Activated T-helper 9 cell treated with anti-CD3 and anti-CD28 coated beads, Interleukin-2, amount 50 U/mL, for 16 hours (primary cell): ENCODE measurements at places on chromosomes 7 and 10.
A peak's percentile ranks its signal among the peaks of the same experiment; 100 is the strongest.

DNA sequence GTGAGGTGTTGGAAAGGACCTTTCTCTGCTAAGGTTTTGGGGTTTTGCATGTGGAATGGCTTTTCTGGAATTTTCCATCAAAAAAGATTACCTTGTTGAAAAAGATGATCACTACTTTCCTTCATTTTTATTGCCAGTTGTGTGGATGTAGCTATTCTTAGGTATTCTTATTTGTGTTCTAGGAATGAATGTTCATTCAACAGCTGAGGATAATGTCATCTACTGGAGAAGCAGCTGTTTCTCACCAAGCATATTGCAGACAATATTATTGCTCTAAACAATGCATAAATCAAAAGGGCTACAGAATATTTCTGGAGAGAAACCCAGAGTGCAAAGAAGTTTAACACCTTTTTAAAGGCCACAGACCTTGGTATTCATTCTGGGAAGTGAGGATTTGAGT is 145.6 kb upstream of the CALCR start:
- no peak for DNase-seq

DNA sequence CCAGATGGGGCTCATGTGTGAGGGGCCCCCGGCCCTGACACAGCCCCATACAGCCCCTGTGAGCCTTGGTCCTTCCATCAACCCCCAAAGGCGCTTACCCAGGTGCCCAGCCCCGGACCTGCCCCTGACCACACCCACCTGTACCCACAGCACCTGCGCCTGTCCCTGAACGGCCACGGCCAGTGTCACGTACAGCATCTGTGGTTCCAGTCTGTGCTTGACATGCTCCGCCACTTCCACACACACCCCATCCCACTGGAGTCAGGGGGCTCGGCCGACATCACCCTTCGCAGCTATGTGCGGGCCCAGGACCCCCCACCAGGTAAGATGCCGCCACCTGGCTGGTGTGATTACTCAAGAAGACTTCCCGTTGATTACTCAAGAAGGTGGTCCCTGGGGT is 33.5 kb downstream of the SH2B2 start:
- no peak for DNase-seq

- DNase-seq = no peak
Measured at GRCh38 chr10:133324857-133325260, 11.8 kb downstream of the CALY start.

- DNase-seq = no peak
Measured at GRCh38 chr7:7103343-7104313, 78.7 kb upstream of the C1GALT1 start.

- DNase-seq = no peak
Measured at GRCh38 chr10:129517680-129518057, 50.6 kb downstream of the MGMT start.

DNA sequence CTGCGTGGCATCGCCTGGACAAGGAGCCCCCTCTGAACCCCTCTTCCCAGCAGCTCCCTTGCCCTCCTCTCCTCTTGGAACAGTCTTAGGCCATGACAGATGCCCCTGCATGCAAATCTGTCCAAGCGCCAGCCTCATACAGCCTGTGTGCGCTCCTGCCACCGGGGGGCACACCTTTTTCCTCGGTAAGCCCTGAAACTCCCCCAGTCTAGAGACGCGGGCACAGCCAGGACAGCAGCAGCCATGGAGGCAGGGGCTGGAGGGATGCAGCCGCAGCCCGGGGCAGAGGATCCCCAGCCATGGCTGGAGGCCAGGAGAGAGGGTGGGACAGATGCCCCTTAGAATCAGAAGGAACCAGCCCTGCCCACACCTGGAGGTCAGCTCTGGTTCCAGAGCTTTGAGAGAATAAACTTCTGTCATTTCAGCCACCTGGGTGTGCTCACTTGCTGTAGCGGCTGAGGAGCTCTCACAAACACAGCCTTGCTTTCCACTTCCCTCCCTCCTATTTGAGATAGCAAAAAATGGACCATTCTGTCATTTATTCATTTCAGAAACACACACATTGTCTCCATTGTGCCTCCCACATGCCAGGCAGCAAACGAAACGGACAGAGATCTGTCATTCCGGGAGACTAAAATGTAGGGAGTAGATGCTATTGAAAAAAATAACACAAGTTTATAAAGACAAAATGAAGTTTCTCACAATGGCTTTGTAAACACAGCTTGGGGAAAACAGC is 241.5 kb downstream of the WDR37 start:
- no peak for DNase-seq

GRCh38 chr7:155066417-155066950 is 3.6 kb upstream of the HTR5A start:
- no peak for DNase-seq

- DNase-seq = no peak
Measured at GRCh38 chr7:80206763-80207162, 72.1 kb downstream of the GNAI1 start.

DNA sequence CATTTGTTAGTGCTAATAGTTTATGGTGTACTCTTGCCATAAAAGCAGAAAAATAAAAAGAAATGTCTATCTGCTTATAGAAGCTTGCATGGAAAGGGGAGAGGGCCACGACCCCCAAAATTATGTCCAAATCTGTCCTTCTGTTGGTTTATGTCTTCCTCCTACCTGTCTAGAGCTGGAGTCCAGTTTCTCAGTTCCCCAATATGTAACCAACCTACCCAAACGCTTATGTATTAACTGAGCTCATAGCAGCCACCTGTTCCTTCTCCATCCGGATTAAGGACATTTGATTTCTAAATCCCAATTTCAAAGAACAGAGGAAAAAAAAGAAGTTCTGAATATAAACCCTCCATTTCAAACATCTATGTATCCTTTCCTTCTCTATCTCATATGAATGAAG is 30.3 kb upstream of the TPK1 start:
- DNase-seq = no peak

DNA sequence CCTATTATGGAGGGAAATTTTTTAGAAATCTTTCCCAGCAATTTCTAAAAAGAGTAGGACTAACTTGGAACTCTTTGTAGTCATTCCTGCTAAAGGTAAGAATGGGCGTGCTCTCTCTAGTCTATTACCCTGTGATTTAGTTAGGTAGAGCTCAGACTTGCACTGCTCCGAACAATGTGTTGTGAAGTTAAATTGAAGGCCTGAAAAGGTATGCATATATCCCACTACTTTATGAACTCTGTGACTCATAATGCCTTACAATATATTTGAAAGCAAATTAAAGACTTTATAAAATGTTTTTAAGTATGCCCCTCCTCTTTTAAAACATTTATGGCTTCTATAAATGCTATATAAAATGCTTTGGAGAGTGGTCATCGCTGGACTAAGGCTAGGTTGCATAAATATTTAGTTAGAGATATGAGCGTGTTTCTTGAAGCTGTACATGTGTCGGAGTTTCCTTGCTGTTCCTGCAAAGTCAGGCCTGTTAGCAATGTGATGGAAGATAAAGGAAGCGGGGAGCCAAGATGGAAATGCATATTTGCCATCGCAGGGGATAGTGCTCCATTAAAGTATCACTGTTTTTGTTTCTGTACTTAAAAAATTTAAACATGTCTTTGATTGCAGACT is 761.4 kb downstream of the LRMDA start:
- DNase-seq = no peak

DNA sequence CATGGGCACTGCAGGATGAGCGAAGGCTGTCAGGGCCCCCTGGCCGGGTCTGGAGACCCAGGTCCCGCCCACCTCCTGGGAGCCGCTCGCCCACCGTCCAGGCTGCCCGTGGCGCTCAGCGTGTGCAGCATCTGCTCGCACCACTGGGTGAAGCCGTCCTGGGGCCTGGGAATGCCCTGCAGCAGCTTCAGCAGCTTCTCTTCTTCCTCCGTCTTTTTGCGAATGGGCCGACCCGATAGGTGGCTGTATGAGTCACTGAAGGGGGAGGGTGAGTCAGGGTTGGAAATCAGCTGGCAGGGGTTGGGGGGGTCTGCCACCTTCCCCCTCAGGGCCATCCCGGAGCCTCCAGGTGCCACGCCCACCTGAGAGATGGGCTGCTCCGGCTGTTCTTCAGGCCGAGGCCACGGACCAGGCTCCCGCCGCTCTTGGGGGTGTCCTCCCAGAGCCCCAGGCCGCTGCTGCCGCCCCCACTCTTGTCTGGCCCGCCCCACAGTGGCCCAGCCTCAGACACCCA is 8.7 kb downstream of the GNB2 start:
- DNase-seq = no peak

GRCh38 chr10:114511881-114512280 is 107.6 kb upstream of the AFAP1L2 start:
- DNase-seq = no peak

DNA sequence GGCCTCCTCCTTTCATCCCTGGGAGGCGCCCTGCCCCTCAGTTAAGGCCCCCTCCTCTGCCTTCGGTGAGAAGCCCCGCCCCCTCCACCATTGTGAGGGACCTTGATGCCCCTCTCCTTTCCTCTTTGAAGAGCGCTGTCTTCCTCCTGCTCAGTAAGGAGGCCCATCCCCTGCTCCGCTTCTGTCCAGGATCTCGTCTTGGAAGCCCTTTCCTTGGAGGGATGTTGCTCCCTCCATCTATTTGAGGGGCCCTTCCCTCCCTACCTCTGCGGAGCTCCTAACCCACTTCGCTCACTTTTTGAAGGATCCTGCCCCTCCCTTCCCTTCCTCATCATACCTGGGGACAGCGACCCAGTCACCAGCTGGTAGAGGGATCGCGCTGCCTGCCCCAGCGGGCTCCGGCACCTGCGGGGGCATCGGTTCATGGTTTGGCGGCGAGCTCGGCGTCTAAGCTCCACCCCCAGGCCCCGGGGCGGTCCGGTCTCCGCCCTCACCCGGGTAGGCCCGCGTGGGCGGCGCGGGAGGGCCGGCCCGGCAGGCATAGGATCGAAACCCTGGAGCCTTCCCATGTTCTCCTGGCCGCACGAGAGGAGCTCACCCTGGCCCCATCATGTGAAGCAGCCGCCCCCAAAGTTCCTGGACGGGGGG is 4.1 kb downstream of the KCNIP2 start:
- peak; percentile 50 for DNase-seq

GRCh38 chr7:106344861-106345260 is 60.1 kb upstream of the NAMPT start:
- DNase-seq = no peak

DNA sequence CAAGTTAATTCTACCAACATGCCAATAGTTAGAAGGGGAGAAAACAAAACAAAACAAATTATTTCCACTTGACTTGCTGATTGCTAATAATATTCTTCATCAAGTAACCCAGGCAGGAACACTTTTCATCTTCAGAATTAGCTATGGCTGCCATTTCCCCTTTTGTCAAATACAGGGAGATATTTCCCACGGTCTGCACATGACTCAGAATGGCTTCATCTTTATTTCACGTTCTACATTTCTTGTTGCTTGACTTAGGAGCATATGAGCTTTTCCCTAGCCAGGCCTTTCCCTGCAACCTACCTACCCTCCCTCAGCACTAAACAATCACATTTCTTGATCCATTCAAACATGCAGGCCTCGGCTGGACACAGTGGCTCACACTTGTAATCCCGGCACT is 6.5 kb downstream of the CPVL start:
- no peak for DNase-seq

GRCh38 chr10:48548531-48549135 is 56.2 kb downstream of the ARHGAP22 start:
- no peak for DNase-seq

DNA sequence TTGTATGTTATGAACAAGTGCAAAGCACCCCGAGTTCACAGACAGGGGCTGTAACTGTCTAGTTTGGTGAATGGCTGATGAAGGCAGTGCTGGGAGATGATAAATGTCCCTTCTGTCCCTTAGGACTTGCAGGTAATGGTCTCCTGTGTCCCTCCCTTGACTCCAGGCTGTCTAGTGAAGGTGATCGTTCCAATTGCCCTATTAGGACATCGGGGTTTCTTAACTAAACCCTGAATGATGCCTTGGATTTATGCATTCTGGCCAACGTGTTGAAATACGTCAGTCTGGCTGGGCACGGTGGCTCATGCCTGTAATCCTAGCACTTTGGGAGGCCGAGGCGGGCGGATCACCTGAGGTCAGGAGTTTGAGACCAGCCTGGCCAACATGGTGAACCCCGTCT is 69.4 kb downstream of the PFKFB3 start:
- DNase-seq = no peak

DNA sequence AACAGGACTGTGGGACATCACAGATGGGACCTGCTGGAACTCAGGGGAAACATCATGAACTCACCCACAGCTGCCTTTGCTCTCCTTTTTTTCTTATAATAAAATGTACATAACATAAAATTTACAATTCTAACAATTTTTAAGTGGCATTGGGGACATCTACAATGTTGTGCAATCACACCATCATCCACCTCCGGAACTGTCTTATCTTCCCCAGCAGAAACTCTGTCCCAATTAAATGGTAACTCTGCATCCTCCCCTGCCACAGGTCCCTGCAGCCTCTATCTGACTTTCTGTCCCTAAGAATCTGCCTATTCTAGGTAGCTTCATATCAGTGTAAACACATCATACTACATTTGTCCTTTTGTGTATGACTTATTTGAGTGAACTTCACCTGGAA is 19.4 kb upstream of the TMEM72 start:
- DNase-seq = no peak

GRCh38 chr7:105587909-105588635 is 6.8 kb upstream of the EFCAB10 start:
- DNase-seq = no peak

DNA sequence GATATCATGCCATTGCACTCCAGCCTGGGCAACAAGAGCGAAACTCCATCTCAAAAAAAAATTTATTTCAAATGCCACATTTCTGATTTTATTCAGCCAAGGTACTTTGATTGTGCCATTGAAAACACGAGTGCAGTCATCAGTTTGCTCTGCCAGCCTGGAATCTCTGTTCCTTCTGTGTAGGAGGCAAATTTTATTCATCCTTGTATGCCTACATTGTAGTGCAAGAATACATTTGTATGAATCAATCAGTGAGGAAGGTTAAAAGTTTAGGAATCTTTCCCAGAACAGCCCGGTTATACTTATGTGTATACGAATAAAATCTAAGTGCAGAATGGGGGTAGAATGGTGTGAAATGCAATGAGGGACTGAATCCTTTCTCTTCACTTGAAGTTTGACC is 886 bp upstream of the TET1 start:
- DNase-seq = no peak

- DNase-seq = no peak
Measured at GRCh38 chr10:112708461-112708860, 241.6 kb upstream of the TCF7L2 start.

DNA sequence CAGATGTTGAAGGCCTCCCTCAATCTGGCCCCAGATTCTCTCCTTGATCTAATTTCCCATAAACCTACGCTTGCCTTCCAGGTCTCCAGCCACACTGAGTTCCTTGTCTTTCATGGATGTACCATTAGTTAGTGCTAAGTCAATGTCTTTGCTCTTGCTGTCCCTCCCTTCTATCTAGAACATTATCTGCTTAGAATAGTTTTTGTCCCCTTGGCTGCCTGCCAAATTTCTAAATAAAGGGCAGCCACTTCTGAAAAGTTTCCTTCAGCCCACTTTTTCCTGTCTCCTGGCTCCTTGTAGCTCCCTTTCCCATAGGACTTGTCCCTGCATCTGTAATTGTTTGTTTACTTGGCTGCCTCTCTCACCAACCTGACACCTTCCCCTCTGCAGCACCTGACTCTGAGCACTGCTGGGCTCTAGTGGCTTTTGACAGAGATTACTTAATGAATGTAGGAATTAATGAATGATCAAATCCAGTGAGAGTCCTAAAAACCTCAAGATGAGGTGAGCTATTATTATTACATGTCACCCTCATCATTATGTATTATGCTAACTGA is 58.3 kb downstream of the CXCL12 start:
- DNase-seq = no peak

- no peak for DNase-seq
Measured at GRCh38 chr10:71319800-71320392, 837 bp downstream of the SLC29A3 start.
